ENCODE measurements at places on chromosomes 16 and 17. TPM values are rescaled to one million over a fixed set of nuclear protein-coding genes. Genes with fewer than 3 reads are reported as not detected.

- DNase-seq: peak; percentile 10
Measured at GRCh38 chr16:88368994-88369393, 13.8 kb upstream of the ZNF469 start.

- no peak for DNase-seq
Measured at GRCh38 chr16:28151180-28151579, 60.6 kb downstream of the XPO6 start.

- DNase-seq: no peak
Measured at GRCh38 chr17:7396147-7396546, 1.8 kb upstream of the PLSCR3 start.

DNA sequence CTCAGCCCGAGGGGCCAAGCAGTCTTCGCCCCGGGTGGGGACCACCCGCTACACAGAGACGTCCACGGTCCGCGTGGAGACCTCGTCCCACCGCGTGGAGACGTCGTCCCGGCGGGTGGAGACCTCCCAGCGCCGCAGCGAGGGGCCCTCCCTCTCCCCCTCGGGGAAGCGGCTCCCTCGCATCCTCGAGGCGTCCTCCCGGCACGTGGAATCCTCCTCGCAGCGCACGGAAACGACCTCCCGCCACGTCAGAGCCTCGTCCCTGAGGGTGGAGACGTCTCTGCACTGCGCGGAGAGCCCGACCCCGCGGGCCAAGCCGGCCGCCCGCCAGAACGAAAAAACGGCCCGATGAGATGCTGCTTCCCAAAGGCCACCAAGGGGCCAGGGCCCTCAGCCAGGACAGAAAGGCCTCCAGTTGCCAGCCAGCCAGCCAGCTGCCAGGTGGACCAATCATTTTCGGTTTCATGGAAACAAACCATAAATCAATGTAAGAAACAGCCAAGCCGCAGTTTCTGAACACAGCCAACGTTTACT is 424 bp downstream of the C17orf100 start:
- DNase-seq: peak; percentile 48

GRCh38 chr16:30948667-30949649 is at the start of gene ORAI3:
TSS of gene ORAI3 (plus strand) at chr16:30949068. CDS start at chr16:30949290, 222 bp downstream.
- DNase-seq: peak; percentile 86

DNA sequence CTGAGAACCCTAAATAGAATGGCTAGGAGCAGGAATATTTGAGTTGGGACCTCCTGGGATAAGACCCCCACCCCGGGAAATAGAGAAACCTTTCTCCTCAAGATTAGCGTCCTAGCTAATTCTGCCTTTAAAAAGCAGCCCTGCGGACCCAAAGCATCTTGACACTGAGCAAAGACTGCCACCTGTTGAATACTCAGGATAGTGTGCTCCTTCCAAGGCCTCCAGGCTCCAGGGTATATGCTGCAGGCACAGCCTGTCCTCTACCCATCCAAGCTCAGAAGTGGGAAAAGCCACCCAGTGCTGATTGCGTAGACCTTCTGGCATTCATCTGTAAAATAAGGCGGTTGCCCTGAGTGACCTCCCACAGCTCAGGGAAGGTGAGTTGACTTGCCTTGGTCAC is 456.2 kb upstream of the DYNLRB2 start:
- DNase-seq: peak; percentile 43

DNA sequence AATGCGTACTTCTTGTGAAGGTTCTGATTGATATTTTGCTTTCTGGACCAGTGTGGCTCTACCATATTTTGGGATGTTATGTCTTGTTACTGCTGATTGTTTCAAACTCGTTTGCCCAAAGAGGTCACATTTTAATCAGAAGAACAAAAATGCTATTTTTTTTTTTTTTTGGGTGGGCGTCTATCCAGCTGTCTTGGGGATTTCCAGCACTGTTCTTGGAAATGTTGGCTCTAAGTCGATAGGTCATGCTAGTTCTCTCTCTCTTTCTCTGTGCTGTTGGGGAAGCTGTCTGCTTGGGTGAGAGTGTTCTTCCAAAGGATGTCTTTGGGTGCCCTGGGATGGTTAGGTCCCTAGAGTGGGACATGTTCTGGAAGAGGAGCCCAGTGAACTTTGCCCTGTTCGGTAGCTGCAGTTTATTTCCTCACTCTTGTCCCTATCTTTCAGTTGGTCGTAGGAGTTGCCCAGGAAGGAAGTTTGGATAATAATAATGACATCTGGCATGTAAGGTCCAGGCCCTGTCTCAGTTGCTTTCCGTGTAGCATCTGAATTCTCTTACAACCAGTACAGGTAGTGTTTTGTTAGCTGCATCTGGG is 2.9 kb downstream of the IRF8 start:
- DNase-seq: no peak

GRCh38 chr16:84360748-84361147 is 7.6 kb upstream of the ATP2C2 start:
- DNase-seq: no peak

GRCh38 chr17:57423541-57423940 is 167.2 kb downstream of the MSI2 start:
- no peak for DNase-seq

GRCh38 chr16:68342620-68343019 is 31.8 kb downstream of the PRMT7 start:
- no peak for DNase-seq

DNA sequence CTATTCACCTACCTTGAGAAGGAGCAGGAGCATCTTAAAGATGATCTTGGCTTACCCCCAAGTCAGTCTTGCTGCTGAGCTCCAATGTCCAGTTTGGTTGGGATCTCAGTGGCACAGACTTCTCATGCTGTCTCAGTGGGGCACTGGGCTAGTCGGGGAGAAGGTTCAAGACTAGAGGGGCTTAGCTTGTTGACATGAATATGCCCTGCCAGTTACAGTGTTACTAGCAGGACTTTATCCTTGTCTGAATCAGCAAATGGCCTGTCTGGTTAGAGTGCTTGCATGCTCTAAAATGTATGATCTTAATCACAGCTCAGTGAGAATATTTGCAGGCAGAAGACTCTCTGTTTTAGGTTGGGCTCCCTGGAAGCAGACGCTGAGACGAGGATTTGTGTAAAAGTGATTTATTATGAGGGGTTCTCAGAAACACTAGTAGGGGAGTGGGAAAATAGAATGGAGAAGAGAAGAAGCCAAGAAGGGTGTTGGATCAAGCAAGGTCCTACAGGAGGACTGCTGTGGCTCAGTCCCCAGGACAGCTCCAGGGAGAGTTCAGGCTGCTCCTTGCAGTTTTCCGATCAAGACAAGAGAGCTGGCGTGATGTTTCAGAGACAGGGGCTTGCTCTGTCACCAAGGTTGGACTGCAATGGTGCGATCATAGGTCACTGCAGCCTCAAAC is 150.4 kb upstream of the HS3ST2 start:
- no peak for DNase-seq

DNA sequence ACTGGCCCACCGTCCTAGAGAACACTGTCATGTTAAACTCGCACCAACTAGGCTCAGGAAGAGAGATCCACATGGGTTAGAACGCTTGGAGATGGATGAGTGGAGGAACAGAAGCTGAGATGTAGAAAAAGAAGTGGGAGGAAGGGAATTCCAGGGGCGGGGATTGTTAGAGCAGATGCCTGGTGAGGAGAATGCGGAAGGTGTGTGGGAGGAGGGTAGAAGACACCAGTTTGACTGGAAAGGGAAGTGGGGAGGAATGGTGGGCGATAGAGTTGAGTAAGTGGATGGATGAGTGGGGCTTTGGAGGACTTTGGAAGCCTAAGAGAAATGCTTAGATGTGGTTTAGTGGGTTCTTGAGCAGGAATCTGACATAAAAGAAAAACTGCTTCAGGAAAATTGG is 37.4 kb downstream of the DHX38 start:
- DNase-seq: no peak

DNA sequence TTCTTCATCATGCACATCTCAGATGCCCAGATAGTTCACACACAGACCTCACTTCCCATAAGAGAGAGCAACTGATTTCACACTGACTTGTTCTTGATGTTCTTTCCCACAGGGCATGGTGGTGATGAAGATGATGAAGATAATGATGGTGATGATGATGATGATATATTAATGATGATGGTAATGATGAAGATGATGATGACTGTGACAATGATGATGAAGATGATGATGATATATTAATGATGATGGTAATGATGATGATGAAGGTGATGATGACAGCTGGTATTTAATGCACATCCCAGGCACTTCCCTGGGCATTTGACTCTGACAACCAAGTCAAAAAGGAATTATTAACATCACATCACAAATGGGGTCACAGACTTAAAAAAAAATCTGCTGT is 225.2 kb downstream of the MAF start:
- DNase-seq: no peak

DNA sequence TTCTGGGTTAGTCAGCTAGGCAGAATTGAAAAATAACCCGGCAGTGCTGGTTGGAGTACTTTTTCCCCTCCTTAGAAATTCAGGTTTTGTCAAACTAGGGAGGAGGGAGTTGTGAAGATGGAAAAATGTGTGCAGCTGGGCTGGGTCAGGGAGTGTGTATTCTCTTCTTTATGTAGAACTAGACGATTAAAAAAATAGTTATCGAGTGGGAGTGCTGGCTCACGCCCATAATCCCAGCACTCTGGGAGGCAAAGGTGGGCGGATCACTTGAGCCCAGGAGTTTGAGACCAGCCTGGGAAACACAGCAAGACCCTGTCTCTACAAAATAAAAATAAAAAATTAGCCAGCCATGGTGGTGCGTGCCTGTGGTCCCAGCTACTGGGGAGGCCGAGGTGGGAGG is 106.4 kb downstream of the GNAO1 start:
- DNase-seq: no peak

- DNase-seq: no peak
Measured at GRCh38 chr16:67342616-67343015, 16.0 kb downstream of the LRRC36 start.

DNA sequence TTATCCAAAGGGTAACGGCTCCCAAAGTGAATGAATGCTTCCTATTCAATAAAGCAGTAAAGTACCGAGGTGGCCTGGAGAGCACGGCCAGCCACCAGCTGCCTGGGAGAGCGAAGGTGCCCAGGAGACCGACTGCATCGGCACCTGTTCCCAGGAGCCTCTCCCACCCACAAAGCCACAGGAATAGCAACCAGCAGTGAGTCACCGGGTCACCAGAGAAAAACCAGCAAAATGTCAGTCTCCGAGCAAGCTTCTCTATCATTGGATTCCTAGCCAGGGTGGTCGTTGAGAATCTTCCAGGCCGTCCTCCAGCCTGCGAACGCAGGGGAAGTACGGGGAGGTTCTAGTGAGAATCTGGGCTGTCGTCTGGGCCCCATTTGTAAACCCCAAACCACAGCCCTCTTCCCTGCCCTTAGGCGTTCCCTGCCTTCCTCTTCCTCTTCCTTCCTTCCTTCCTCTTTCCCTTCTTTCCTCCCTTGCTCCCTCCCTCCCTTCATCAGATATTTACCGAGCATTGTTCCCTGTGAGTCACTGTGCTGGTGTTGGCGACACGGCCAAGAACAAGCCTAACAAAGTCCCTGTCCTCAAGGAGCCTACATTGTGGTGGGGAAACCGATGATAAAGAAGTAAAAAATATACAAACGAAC is 114.6 kb downstream of the SLC39A11 start:
- DNase-seq: no peak

- no peak for DNase-seq
Measured at GRCh38 chr17:57496382-57496781, 240.1 kb downstream of the MSI2 start.

DNA sequence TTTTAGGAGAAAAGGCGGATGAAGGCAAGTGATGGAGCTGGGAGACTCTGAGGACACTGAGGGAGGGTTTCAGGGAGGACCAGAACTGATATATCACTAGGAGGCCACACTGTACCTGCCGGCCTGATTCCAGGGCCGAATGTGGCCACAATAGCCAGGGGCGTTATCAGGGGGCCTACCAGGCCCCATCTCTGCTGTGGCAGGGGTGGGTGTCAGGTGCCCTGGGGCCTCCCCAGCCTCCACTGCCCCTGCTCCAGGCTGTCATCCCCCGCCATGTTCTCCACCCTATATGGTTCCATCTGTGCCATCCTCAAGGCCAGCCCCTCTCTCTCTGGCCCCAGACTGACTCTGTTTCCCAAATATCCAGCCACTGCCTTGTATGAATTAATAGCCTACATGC is 246.5 kb downstream of the GSG1L start:
- no peak for DNase-seq

DNA sequence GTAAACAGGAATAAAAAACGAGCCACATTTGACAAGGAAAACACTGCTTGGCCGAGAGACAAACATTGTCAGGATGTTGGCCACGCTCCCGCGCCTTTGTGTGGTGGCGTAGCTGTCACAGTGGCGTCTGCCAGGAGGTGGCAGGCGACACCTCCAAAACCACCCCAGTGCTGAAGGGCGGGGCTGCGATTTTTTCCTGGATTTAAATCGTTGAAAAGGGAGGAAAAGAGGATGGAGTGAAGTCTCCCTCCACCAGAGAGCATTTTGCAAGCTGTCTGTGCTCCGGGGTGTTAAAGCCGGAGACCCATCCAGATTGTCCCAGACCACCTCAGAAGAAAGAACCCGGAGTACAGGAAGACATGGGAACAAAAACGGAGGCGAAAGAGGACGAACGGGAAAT is 12.7 kb downstream of the MRM3 start:
- DNase-seq: peak; percentile 85

GRCh38 chr17:56777859-56778258 is 55.9 kb downstream of the C17orf67 start:
- DNase-seq: no peak

DNA sequence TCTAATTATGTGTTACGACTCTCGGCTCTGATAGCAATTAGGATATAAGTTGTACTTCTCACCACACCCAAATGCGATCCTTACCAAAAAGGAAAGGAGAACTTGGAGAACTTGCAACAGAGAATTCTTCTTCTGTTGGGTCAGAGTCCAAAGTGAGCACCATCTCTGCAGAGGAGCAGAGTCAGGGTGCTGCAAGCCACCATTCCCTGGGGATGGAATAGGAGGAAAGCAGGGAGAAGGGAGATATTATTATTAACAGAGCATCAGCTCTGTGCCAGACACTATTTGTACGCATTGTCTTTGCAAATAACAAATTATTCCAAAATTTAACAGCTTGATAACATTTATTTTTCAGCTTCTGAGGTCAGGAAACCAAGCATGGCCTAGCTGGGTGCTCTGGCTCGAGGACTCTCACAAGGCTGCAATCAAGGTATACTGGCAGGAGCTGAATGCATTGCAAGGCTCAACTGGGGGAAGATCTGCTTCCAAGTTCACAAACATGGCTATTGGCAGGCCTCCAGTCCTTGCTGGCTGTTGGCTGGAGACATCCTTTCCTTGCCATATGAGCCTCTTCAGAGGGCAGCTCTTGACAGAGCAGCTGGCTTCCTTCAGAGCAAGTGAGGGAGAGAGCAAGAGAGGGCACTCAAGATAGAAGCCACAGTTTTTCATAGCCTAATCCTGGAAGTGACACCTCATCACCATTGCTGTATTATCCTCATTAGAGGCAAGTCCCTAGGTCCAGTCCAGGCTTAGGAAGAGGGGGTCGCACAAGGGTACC is 296.2 kb upstream of the CDH5 start:
- DNase-seq: peak; percentile 31

- DNase-seq: no peak
Measured at GRCh38 chr17:6995500-6996255, at the start of gene ALOX12. TSS of gene ALOX12 (plus strand) at chr17:6996049. CDS start at chr17:6996118, 69 bp downstream.

GRCh38 chr16:66426112-66427035 is 721 bp upstream of the BEAN1 start:
- no peak for DNase-seq

GRCh38 chr16:31072540-31073141 is 1.4 kb downstream of the ZNF668 start:
- DNase-seq: no peak

Gene FBXO39
- 0.19 TPM for polyA plus RNA-seq

Gene WFIKKN2
- polyA plus RNA-seq: 0.08 TPM

Gene SLC4A1
- 0.03 TPM for polyA plus RNA-seq

Gene RHOT2
- polyA plus RNA-seq: 77.2 TPM

Gene RAI1
- 17.2 TPM for polyA plus RNA-seq

Gene RECQL5
- 13.3 TPM for polyA plus RNA-seq

Gene PIK3R5
- 1.9 TPM for polyA plus RNA-seq

Gene HS3ST3A1
- polyA plus RNA-seq: 1.8 TPM

Gene RPS2
- polyA plus RNA-seq: 1,419 TPM

Gene SPOP
- 72.0 TPM for polyA plus RNA-seq

Gene ZNF23
- 4.3 TPM for polyA plus RNA-seq

All from heart left ventricle (tissue), 16 donors.